ENCODE measurements at places on chromosomes 6 and 20.

DNA sequence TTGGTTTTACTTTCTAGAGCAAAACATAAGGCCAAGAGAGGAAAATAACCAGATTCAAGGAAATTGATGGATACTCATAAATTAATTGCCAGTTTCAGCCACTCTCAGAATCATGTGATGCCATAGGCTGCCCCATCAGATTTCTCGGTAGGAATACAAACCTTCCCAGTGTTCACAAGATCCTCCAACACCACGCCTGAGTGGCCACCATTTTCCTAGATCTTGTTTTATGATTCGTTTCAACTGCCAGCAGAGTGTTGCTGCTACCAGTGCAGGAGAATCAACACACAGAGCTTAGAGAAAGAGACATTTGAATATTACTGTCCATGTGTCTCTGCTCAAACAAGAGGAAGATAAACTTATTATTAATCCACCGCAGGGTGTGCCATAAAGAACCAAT lies 434.2 kb upstream of the CDH4 start:
- no peak for DNase-seq

DNA sequence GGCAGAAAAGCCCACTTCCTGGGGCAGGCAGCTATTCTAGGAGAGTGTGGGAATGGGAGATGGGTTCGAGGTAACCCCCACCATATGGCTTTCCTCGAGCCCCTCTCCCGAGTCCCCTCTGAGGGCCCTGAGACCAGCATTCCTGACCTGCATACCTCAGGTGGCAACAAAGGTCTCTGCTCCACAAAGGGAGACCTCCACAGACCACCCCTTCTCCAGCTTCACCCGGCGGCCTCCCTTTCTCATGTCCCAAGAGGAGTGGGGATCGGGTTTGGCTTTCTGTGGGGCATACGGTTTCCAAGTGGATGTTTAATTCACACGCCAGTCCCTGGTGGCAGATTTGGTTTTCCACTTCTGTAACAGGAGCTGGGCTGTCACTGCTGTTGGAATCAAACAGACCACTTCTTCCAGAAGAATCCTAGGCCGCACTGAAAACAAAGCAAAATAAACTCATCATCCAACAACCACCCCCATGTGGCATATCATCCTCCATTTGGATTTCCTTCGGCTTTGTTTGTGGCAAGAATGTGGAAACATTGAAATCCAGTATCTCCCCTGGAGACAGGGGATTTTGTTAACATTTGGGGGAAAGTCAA lies 83.2 kb downstream of the DLL1 start:
- no peak for DNase-seq

GRCh38 chr20:33232486-33233072 lies 3.2 kb upstream of the BPIFA1 start:
- DNase-seq = no peak

DNA sequence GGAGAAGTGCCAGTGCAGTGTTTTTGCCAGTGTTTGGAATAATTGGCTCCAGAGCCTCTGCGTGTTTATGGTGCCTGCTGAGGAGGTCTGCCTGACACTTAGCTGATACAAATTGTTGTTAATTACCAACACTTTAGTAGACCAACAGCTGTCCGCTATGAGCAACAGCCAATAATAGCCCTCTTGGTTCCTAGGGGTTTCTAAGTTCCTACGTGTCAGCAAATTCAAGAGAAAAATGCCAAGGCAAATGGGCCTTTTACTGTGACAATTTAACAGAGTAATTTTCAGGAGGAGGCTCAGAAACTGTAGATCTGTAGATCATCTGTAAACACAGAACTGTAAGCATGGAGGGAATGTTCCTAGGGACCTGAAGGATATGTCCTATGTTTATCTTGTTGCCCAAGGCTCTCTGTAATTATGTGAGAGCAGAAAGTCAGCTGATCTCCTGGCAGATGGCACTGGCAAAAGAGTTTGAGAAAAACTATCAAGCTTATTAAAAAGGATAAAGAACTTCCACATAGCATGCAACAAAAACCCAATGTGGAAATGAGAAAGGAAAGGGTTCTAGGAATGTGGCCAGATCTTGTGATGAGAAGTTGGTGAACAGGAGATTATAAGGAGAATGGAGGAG lies 157.7 kb downstream of the GJA1 start:
- no peak for DNase-seq

GRCh38 chr6:99390896-99391295 lies 3.1 kb downstream of the COQ3 start:
- DNase-seq = no peak

DNA sequence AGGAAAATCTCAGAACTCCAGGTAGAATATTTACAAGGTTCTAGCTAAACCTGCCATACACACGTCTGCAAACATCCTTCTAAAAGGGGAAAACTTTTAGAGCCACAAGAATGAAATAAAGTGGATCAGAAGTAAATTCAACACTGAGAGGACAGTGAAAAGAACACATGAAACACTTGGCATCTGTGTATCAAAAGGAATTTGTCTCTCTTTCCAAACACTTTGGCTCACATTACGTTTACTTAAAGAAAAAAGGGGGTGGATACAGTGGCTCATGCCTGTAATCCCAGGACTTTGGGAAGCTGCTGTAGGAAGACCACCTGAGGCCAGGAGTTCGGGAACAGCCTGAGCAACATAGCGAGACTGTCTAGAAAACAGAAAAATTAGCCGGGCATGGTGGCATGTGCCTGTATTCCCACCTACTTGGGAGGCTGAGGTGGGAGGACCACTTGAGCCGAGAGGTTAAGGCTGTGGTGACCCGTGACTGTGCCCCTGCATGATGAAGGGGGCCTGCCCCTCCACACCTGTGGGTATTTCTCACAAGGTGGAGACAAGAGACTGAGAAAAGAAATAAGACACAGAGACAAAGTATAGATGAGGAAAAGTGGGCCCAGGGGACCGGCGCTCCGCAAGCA lies 35.4 kb downstream of the NINL start:
- no peak for DNase-seq

- no peak for DNase-seq
Observed at GRCh38 chr20:60031107-60031506, 72.9 kb downstream of the CDH26 start.

DNA sequence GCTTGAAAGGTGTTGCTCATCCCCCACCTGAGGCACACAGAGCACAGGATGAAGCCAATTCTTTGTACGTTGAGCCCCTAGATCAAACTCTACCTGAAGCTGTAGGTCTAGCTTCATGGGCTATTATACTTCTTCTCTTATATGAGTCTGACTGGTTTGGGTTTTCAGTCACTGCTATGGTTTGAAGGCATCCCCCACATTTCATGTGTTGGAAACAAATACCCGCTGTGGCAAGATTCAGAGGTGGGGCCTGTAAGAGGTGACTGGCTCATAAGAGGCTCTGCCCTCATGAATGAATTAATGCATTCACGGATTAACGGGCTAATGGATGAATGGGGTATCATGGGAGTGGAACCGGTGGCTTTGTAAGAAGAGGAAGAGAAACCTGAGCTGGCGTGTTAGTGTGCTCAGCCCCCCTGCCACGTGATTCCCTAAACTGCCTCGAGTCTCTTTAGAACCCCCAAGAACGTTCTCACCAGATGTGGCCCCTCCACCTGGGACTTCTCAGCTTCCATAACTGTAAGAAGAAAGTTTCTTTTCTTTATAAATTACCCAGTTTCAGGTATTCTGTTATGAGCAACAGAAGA lies 39.2 kb downstream of the PREX1 start:
- DNase-seq = no peak

GRCh38 chr20:11852811-11853210 lies 64.9 kb upstream of the BTBD3 start:
- DNase-seq = no peak

- DNase-seq = no peak
Observed at GRCh38 chr6:137202078-137202477, 17.1 kb downstream of the IFNGR1 start.

GRCh38 chr6:28523241-28523622 lies 2.4 kb upstream of the GPX5 start:
- no peak for DNase-seq

DNA sequence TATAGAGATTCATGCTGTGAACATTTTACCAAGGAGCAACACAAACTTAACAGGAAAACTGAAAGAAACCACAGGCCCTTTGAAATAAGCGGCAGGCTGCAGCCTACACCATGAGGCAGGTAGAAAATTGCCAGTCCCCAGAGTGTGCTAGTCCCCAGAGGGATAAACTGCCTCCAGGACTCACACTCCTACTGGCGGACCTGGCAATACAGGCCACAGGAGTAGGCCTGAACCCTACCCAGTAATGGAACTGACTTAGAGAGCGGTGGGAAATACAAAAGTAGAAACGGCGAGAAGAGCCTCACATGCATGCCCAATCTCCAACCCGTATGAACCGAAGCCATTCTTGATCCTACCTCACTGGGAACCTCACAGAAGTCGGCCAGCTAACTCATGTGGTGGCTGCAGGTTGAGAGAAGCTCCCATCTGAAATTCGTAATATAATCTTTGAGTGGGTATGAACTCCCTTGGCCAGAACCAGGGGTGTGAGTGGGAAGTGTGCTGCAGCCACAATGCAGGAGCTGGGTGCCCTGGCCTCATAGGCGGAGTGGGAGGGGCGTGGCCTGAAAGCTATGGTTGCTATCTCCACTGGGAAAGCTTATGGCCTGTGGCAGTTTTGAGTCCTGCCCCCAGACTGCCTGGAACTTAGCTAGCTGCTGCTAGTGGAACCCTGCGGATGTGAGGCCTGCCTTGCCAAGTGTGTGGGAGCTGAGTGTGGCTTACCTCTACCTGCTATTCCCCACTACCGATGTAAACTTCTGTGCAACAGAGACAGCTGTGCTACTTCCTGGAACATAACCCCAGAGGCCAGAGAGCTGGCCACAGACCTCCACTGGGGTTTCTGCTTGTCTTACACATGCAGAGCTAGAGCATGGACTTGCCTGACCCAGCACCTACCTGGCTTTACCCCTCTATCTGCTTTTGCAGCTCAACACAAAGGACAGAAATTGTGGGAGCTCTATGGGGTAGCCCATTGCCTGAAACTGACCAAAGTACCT lies 146.5 kb upstream of the COL21A1 start:
- DNase-seq = no peak

GRCh38 chr6:151101816-151102694 lies 137.7 kb upstream of the AKAP12 start:
- no peak for DNase-seq

DNA sequence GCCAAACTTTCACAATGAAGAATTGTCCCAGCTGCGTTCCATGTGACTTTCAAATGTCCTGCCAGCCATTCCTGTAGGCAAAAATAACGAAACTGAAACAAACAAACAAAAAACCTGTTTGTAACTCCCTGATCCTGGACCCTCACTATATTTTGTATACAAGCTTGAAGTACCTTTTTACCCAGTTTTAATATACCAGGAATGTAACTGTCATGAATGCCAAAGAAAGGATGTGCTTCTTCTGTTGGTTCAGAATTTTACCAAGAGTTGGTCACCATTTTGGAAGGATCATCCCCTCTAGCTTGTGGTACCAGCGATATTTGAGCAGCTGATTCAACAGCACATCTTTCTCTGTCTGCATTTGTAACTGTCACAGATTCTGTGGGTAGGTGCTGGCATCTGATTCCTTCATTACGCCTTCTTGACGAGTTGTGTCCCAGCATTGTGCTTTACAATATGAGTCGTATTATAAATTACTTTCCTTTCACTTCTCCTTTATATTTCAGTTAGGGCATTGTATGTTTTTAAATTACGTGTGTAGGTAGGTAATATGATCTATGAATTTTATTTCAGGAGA lies 93.9 kb downstream of the DLGAP4 start:
- DNase-seq = no peak

DNA sequence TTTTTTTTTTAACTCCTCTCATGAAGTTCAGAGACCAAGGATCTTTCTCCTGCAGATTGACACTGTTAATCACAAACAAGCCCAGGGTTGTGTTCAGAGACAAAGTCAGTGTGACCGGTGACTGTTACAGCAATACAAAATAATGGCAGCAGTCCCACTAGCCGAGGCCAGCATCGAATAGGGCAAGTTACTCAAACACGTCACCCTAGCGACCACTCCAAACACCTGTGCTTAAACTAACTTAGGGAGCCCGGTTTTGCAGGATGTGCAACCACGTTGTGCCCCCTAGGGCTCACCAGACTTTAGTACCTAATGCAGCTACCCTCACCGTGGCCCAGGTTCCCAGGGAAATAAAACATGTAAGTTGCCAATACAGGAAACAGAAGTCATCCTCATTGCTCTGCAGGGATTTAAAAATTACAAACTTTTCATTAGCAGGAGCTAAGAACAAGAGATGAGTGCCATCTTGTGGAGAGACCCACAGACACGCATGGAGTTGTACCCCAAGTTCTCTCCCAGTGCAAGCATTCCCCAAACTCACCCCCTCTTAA lies 38.1 kb downstream of the FAM50B start:
- DNase-seq = no peak

DNA sequence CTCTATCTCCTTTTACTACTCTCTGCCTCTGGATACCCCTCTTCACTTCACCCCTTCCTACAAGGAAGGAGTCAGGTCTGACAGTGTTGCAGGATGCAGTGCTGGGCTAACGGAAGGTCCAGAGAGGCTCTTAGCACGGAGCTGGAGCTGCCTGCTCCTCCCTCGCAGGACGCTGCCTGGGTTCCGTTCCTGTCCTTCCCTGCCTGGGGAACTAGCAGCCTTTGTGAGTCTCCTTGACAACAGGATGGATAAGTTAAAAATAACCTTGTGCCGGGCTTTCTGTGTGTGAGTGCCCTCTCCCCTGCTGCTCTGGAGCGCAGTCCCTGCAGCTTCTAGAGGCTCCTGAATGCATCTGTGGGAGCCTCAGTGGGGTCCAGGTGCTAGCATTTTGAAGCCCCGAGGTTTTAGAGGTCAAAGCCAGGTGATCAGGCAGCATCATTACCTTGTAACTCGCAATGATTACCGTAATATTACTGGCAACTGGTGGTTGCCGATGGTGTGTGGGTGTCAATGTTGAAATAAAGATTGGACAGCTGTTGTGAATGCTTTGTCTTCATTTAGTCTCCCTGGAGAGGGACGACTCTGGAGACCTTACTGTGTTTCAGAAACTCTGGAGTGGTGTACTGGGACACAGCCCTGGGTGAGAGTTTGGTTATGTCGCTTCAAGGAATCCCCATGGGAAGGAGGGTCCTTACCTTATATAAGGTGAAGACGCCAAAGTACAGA lies 44.4 kb downstream of the CDS2 start:
- DNase-seq = no peak

- DNase-seq = no peak
Observed at GRCh38 chr6:35634316-35634715, 54.4 kb downstream of the FKBP5 start.

GRCh38 chr20:44411757-44412401 lies 56.4 kb downstream of the HNF4A start:
- DNase-seq = no peak

- no peak for DNase-seq
Observed at GRCh38 chr6:43915986-43916923, 146.2 kb downstream of the VEGFA start.

GRCh38 chr6:11804701-11805100 lies 26.1 kb upstream of the ADTRP start:
- DNase-seq = no peak

GRCh38 chr6:138774370-138774769 lies 801 bp downstream of the CCDC28A start:
- DNase-seq = no peak
